ENCODE measurements at places on chromosomes 2 and 18.

DNA sequence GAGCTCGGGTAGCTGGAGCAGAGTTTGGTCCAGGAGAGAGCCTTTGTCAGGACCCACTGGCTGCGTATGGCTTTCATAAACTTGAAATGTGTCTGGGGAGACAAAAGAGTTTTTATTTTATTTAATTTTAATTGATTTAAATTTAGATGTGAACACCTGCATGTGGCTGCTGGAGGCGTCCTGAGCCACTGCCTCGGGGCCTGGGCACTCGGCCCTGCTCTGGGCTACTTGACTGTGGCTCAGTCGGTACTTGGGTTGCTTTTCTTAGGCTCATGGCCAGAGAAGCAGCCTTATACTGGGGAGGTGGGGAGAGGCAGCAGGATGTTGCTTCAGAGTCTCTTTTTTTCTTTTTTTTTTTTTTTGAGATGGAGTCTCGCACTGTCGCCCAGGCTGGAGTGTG lies 661.8 kb upstream of the HS6ST1 start:
- no peak for DNase-seq

DNA sequence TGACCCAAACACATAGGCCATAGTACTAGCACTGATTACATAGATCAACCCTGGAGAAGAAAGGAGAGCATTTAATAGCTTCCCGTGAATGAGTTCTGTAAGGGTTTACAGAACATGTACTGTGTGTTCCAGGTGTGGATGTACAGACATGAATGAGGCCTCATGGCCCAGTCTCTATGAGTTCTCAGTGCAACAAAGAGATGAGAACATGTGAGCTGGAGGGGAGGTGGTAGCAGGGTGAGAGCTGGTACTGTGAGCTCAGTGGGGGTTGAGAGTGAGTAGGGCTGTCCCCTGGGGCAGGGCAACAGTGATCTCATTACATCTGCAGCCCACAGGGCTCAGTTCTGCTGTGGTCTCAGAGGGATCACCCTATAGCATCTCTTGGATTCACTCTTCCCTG lies 42.6 kb upstream of the SPRED2 start:
- DNase-seq, result no peak

DNA sequence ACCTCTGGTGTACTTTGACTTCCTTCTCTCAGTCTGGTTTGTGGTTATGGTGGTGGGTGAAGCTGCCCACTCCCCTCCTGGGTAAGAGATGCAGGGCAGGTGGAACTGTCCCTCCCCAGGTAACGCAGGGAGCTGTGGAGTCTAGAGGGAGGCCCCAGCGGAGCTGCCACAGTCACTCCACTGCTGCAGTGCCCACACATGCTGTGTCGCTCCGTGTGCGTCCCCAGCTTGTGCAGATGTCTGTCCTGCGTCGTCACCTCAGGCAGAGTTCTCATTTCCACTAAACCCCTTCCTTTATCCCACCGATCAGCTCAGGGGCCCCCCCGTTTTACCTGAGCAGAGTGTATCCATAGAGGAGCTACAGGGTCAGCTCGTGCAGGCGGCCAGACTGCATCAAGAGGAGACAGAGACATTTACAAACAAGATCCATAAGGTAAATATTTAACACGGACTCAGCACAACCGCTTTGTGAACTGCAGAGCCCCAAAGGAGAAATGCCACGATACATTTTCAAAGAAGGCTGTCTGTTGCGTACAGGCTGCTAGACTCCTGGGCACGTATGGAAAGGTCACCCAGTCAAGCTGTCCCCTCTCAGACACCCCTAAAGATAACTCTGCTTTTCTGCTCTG lies 87.4 kb downstream of the MTCL1 start:
- DNase-seq, result no peak

- DNase-seq, result no peak
These were observed 58.7 kb upstream of the RPE start for GRCh38 chr2:209943776-209944175.

- no peak for DNase-seq
These were observed 2.9 kb downstream of the MAT2A start for GRCh38 chr2:85541753-85542457.

GRCh38 chr2:223051693-223052289 lies at the start of gene KCNE4:
Gene KCNE4, plus strand, starts transcription at chr2:223052190. Its CDS starts 641 bp downstream, at chr2:223052831.
- no peak for DNase-seq

DNA sequence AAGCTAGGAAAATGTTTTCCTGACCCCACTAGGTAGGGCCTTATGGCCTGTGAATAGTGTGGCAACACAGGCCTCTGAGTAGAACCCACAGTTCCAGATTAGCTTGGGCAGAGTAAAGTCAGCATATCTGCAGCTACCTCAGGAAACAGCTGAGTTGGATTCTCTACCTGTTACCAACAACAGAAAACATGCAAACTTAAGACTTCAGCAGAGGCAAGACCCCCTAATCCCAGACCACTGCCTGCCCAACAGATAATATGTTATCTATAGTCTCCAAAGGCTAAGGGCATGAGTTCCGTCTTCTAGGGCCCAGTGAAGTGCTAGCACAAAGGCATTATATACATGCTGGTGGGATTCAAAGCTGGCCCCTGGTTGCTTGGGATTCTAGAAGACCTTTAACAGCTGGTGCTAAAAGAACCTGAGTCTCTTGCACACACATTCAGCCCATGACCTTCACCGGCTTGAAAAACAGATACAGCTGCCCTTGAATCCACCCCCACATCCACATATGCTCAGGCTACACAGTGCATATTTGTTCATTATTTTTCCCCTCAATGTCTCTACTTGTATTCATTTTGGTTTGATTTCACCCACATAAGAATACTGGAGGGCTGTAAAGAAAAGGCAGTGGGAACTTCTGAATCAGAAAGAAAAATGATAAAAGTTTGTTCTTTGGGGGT lies 13.5 kb upstream of the UBXN4 start:
- DNase-seq, result no peak

DNA sequence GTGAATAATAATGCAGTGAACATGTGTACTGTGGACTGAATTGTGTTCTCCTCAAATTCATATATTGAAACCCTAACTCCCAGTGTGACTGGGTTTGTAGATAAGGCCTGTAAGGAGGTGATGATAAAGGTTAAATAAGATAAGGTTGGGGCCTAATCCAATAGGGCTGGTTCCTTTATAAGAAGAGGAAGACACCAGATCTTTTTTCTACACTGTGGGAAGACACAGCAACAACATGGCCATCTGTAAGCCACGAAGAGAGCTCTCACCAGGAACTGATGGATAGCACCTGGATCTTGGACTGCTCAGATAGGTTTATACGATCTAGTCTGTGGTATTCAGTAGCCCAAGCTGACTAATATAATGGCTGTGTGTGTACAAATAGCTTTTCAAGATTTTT lies 66.8 kb downstream of the BMPR2 start:
- no peak for DNase-seq

DNA sequence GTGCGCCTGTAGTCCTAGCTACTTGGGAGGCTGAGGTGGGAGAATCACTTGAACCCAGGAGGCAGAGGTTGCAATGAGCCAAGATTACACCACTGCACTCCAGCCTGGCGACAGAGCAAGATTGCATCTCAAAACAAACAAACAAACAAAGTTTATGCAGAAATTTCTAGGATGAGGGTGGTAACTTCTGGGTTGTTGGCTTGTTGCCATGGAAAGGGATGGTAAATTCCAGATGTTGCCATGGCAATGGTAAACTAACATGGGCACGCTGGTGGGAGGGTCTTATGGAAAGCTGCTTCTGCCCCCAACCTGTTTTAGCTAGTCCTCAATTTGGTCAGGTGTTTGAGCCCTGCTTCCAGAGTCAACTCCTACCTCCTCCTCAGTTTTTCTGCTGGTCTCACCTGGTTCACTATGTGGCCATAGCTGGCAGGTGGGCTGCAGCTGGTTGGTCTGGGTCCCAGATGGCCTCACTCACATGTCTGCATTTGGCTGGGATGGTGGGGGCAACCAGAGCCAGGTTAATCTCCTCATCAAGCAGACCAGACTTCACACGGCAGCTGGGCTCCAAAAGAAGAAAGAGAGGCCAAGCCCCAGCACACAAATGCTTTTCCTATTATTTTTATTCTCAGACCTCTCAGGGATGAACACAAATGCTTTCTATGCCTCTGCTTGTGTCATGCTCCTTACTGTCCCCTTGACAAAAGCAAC lies 26.6 kb upstream of the TEX44 start:
- DNase-seq, result no peak

- no peak for DNase-seq
These were observed 188.5 kb downstream of the ASB1 start for GRCh38 chr2:238615187-238615586.

DNA sequence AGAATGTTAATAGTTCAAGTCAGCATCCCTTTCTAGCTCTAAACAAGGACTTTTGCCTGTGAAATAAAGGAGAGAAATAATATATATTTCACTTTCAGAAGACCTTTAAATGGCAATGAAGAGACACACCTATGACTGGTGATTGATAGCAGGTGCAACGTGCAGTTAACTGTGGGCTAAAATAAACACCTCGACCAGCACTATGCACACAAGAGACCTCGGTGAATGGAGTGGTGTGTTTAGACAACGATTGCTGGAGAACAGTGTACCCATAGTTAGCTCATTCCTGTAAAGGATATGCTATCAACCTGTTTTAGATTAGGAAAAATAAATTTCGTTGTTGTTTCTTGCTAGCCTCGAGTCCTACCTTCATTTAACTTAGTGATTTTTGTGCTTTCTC lies 143.4 kb downstream of the NR4A2 start:
- DNase-seq, result no peak

GRCh38 chr2:2590841-2591541 lies 259.9 kb upstream of the MYT1L start:
- DNase-seq, result no peak

GRCh38 chr2:207767461-207768167 lies 2.1 kb downstream of the FZD5 start:
- no peak for DNase-seq
